ENCODE measurements at places on chromosomes 11 and 22.

DNA sequence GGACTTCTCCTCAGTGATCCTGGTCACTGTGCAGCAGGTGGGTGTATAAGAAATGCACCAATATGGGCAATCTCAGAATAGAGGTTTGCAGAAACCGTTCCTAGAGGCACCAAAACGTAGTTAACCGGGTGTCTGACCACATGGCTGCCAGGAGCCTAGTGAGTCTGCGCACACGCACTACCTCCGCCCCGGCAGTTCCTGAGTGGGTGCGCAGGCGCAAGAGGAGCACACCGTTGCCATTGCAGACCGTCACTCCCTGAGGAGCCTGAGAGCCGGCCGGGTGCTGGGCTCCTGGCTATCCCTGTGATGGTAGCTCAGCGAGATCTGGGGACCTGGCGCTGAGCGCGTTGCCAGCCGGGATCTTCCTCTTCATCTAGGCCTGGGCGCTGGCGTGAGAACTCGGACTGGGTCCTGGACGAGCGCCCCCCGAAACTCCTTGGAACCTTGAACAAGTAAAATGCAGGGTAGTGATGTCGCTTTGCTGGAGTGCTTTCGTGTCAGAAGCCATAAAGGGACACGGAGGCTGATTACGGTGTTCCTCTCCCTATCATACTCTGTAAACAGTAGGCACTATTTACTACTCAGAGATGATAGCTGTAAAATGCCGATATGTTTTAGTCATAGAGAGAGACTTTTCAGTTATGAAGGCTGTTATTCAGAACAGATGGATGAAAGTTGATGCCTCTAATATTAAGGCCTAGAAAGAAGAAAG lies at the start of gene MS4A13:
Gene MS4A13 (plus strand): TSS at position 249 of the 712 bp plus-strand sequence. CDS start 2,692 bp downstream, outside the sequence.
- no peak for DNase-seq

DNA sequence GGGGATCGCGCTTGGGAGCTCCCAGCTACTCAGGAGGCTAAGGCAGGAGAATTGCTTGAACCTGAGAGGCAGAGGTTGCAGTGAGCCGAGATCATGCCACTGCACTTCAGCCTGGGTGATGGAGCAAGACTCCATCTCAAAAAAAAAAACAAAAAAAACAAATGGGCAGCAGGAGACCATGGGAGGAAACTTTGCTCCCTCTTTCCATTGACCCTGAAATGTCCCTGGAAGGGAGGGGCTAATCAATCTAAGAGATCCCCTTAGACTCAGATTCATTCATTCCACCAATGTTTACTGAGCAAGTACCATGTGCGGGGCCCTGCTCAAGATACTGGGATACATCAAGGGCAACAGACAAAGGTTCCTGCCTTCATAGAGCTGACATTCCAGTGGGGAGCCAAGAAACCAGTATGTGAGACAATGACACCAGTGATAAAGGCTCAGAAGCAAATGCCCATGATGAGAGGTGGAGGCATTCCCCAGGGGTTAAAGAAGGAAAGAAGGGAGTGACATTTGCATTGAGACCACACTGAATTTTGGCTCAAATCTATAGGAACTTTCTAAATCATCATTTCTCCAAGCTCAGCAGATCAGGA lies 37.7 kb upstream of the TFIP11 start:
- no peak for DNase-seq

DNA sequence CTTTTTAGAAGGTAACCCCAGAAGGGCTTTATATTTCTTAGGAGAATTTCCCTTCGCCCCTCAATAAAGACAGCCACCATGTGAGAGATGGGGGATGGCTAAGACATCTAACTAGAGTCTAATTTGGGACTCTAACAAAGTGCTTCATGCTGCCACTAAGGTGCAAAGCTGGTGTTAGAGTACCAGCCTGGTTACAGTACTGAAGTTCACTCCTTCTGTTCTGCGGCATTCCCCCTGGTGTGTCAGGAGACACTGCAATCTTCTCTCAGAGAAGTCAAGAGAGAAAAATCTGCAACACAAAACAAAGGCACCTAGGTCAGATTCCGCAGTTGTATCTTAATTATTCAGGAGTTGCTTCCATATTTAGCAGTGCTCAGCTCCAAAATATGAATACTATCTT lies 603.0 kb upstream of the CADM1 start:
- no peak for DNase-seq

- no peak for DNase-seq
Measured at GRCh38 chr11:134762248-134763029, 350.4 kb upstream of the B3GAT1 start.

GRCh38 chr11:57904376-57904775 lies 119.3 kb upstream of the OR9Q1 start:
- DNase-seq = no peak

DNA sequence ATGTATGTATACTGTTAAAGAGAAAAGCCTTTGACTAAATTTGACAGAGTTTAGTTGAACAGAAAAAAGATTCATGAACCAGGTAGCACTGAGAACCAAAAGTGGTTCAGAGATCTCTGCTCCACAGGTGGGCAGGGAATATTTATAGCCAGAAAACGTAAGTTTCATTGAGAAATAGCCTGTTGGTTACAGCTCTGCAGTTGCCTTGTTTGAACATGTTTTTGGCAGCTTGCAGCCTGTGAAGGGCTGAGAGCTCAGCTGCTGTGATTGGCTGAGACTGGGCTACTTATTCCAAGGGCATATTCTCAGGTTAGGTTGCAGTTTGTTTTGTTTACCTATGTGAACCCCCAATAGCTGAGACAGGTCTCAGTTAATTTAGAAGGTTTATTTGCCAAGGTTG lies 13.5 kb upstream of the ZNF74 start:
- no peak for DNase-seq

DNA sequence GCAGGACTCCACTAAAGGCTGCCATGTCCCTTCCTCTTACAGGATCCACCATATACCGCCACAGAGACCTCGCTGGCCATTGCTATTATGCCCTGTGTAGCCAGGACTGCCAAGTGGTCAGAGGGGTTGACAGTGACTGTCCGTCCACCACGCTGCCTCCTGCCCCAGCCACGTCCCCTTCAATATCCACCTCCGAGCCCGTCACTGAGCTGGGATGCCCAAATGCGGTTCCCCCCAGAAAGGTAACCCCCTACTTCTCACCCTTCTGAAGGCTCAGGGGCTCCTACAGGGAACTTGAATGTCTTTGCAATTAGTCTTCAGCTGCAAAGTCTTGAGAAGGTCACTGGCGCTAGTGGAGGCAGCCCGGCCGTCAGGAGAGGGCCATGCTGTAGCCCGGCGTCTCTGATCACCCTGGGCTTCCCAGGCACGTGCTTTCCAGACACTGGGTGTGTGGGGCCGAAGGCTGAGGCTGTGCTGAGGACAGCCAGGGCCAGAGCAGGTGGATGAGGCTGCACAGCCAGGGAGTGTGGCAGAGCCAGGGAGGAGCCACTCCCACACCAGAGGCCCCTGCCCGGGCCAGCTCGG lies 30.0 kb upstream of the MUC5B start:
- no peak for DNase-seq

DNA sequence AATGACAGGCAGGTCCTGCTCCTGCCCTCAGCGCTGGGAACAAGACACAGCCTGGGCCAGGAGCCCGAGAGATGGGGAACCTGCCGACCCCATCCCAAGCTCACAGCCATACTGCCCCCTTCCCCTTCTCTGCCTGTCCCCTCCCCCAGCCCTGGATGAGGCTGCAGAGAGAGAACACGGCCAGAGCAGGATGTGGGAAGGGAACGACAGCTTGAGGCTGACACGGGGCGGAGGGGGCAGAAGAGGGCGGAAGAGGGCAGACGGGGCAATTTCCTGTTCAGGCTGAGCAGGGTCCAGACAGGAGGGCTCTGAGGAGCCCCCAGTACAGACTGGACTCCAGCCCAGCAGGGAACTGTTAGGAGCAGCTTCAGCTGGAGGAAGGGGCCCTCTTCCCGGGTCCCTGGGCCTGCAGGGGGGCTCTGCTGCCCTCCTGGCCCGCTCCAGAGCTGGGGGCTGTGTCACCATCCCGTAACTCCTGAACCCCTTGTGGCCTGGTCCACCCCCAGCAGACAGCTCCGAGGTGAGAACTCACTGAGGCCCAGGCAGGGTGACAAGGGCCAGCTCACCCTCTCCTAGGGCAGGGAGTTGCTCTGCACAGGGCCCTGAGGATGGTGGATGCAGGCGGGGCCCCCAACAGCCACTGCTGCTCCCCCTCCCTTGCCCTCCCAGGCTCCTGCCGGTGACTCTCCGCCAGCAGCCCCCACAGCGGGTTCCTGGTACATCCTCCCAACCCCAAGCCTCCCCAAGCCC lies 5.7 kb downstream of the CTSD start:
- DNase-seq = no peak

DNA sequence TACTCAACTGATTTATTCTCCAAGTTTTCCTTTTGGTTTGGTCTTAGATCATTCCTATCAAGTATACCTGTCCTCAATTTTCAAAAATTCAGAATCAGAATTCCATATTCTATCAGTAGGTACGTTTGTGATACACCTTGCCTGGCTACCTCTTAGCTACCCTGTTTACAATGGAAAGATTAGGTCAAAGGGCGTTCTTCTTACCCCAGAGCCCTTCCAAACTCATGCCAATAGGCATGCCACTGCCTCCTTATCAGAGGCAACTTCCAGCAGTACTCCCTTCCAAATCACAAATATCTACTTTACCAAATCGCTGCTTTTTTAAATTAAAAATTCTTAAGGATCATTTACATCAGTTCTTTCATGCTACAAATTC lies 1.0 kb downstream of the PATL1 start:
- no peak for DNase-seq

- DNase-seq = no peak
Measured at GRCh38 chr11:64132191-64132771, 33.6 kb downstream of the MACROD1 start.

DNA sequence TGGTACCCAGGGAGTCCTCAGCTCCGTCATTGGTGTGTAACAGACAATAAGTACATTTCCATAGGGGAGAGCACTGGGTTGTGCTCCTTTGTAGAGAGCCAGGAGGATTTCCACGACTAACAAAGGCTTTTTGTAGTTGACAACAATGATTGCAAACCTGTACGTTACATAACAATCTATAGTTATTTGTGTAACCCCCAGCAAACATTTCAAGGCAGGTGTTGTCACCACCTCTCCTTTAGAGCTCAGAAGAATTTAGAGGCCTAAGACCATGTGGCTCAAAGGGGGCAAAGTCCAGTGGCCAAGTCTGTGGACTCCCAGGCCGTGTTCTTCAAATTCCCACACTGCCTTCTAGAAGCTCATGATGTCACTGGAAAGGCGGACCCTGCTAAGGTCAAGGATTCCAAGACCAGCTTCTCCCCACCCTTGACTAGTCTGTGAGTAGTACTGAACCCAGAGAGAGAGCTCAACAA lies 15.8 kb downstream of the RPL27A start:
- DNase-seq = no peak

DNA sequence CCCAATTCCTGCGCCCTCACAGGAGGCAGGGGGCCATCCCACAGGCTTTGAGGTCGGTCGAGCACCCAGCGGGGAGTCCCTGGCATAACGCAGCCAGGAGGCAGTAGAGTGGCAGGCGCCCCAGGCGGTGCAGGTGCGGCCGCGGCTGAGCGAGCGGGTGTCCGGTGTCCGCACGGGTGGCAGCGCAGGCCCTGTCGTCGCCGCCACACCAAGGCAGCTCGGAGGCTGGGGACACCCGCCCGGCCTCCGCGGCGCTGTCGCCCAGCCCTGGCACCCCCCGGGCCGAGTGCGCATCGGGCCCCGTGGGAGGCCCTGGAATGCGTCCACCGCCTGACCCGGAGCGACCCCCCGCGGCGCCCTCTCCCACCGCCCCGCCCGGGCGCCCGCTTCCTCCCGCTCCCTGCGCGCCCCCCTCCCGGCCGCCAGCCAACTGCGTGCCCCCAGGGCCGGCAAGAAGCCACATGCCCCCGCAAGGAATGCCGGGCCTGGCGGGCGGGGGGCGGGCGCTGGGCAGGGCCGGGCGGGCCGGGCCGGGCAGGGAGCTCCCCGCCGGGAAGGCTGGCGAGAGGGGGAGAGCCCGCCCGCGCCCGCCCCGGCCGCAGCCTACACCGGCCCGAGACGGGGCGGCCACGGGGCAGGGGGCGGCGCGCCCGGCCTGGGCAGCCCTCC lies 33.9 kb downstream of the PRDM11 start:
- no peak for DNase-seq

GRCh38 chr11:10267821-10268220 lies 26.2 kb downstream of the SBF2 start:
- no peak for DNase-seq

DNA sequence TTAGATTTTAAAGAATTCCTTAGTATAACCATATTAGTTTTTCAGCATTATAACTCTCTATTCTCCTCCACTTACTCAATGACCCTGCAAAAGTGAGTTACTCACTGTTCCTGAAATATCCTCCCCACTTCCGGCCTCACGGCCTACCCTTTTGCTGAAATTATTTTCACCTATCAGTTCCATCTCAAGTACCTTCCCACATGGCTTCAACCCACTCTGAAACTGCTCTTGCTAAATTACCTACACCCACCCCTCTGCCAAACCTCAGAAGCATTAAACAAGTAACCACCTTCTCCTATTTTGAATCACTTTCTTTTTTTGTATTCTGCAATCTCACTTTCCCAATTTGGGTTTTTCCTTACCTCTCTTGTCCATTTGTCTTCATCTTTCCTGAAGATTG lies 37.7 kb downstream of the OR5P2 start:
- no peak for DNase-seq

GRCh38 chr11:90614318-90614717 lies 391.5 kb upstream of the CHORDC1 start:
- no peak for DNase-seq

GRCh38 chr11:210803-211180 lies 3.3 kb downstream of the RIC8A start:
- DNase-seq = no peak

DNA sequence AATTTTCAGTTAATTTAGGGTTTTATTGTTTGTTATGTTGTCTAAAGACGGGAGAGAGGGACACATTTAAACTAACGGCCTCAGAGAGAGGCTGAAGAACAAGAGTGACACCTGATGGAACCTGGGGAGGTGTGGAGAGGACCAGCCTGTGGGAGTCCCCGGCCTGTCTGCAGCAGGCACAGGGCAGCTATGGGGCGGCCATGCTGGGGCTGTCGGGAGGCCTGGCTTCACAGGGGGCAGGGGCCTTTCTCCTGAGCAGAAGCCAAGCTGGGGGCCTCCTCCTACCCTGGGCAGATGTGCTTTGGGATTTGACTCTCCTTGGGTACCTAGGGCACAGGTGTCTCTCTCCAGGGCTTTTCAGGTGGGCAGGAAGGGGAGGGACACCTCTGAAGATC lies 21.9 kb downstream of the RELT start:
- DNase-seq = no peak

DNA sequence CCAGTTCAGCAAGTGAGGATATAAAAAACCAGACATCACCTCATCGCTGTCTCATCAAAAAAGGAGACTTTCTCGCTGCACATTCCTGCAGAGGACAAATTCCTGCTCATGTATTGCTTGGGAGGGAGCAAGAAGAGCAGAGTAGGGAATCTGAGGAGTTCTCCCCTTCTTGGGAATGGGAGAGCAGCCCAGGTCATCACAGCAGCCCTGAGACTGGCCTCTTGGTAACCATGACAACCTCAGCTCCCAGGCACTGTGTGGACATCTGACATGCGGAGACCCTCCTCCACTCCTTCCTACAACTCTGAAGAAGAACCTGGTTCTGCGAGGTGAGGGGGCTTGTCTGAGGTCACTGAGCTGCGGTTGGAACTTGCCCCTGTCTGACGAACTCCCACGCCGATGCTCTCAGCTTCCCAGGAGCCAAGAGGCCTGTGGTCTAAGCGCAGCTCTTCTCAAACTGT lies 17.9 kb downstream of the RFPL1 start:
- DNase-seq = no peak

All from NCI-H2107 (cell line).